ENCODE measurements at places on chromosomes 6 and 20.

GRCh38 chr20:59217794-59218280, 54.2 kb downstream of the ZNF831 start:
- DNase-seq = no peak

- DNase-seq = no peak
Observed at GRCh38 chr6:45148278-45148677, 179.9 kb upstream of the RUNX2 start.

GRCh38 chr6:31979238-31979898, 2.5 kb upstream of the C4A start:
- DNase-seq = no peak

- no peak for DNase-seq
Observed at GRCh38 chr6:38021029-38021428, 201.5 kb downstream of the ZFAND3 start.

- no peak for DNase-seq
Observed at GRCh38 chr6:73503027-73503772, 17.6 kb downstream of the EEF1A1 start.

DNA sequence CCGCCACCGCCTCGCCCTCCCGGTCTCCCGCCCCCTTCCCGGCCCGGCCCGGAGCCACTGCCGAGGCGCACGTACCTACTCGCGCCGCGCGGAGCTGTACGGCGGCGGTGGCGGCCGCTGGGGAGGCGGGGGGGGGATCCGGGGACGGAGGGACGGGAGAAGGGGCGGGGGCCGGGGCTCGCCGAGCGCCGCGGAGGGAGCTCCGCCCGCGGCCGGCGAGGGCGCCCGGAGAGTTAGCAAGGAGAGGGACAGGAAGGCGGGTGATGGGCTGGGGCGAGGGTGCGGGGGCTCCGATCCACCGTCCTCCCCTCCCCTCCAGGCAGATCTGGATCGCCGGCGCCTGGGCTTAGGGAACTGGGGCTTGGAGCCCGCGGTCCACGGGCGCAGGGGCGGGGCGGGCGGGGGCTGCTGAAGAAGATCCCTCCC, 548 bp upstream of the TMEM74B start:
- DNase-seq = no peak

GRCh38 chr6:87095087-87095509, at the start of gene CGA:
TSS of gene CGA (minus strand) at chr6:87095106. CDS start at chr6:87088200, 6,906 bp downstream.
- DNase-seq = no peak

DNA sequence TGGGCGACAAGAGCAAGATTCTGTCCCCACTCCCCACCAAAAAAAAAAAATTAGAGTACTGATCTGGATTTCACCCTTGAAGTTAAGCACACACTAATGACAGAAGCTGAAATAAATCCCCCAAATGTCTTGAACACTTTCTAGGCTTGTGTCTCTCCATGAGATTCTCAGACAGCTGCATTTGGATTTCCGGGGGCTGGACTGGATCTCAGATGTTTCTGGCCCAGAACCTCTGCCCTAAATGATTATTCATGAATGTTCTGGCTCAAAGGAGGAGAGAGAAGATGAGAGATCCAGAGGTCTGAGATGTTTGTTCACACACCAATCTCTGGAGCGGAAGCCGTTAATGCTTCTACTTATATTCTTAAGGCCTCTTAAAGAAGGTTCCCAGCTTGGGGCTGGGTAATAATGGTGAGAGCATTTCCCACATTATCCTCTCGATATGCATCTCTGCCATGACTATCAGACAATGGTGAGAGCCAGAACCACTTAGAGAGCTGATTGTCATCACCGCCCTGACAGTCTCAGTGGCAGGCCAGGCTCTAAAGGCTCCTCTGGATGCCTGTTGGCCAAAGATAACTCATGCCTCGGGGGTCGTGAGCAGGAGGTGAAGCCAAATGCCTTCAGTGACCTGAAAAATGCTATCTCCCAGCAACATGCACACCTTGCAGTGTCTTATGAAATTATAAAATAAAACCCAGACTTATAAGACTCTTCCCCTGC, 127.9 kb upstream of the AGPAT4 start:
- DNase-seq = no peak

- DNase-seq = no peak
Observed at GRCh38 chr6:107184435-107184834, 69.1 kb upstream of the BEND3 start.

- no peak for DNase-seq
Observed at GRCh38 chr6:35581633-35582032, 68.9 kb upstream of the TULP1 start.

GRCh38 chr20:21149344-21149743, 23.5 kb downstream of the KIZ start:
- no peak for DNase-seq

- DNase-seq = no peak
Observed at GRCh38 chr20:18258126-18258860, 30.0 kb upstream of the ZNF133 start.

- DNase-seq = no peak
Observed at GRCh38 chr6:128339635-128340450, 180.6 kb downstream of the PTPRK start.

DNA sequence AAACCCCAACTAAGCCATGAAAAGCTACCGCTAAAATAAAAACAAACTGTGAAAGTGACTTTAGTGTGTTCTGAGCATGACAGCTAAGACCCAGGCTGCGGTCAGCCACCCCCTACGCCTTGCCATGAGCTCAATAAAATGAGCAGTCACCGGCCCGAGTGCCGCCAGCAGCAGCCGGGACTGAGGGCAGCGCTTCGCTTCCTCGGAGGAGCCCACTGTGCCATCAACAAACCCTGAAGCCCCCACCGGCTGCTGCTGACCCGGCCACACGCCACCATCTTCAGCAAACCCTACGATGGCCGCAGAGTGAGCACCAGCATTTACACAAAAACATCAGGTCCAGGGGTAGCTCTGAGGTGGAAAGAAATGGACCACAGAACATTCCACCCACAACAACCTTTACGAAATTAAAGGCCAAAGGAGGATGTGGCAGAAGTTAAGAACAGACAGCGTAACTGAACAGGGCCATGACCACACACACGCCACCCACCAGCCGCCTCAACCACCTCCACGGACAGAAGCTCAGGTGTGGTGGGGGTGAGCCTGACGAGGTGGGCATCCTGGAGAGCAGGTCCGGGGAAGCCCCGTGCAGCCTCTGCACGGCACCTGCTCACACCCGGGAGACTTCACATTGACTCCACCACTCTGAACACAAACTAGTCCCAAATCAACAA, 67.0 kb downstream of the THBS2 start:
- DNase-seq = no peak

DNA sequence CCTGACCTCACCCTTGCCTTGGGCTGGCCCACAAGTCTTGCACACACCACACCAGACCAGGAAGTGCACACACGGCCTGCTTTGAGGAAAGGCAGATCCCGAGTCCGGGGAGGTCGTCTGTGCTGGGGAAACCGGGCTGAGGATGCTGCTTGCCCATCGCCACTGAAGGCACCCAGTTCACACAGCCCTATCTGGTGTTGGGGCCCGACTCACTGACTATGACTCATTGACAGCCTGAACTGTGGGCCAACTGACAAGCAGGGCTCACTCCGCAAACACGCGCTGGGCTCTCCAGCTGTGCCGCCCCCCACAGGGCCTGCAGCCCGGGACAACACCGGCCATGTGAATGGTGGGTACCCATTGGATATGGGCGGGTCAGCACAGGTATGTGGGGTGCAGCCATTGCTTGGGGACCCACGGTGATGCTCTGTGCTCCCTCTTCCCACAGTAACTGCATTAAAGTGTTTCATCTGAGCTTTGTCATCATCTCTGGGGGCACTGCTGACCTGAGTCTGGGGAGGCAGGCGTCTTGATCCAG, 1.6 kb downstream of the SAMD10 start:
- DNase-seq = no peak

GRCh38 chr20:13953227-13953626, 37.2 kb downstream of the SEL1L2 start:
- no peak for DNase-seq

DNA sequence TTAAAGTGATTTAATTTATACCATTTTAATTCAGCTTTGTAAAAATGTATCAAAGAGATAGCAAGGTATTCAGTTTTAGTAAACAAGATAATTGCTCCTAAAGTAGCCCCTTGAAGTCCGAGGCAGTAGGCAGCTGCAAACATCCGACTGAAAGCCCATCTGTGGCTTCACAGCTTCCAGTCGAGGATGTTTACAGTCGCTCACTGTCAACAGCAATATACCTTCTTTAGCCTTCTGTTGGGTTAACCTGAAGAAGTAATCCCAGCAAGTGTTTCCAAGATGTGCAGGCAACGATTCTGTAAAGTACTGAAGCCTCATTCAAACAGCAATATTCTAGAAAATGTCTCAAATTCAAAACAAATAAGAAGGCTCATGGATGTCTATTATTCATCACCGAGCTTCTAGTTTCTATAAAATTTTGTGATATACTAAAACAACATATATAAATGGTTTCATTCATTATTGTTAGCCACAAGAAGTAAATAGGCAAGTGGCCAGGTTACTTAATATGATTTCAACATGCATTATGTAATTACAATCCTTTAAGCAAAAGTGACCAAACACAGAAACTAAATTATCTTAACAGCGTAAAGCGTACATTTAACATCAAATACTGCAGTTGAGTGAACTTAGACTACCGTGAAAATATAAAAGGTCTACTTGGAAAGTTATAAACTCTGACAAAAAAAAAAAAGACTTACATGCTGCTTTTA, 115.0 kb downstream of the OGFRL1 start:
- no peak for DNase-seq

DNA sequence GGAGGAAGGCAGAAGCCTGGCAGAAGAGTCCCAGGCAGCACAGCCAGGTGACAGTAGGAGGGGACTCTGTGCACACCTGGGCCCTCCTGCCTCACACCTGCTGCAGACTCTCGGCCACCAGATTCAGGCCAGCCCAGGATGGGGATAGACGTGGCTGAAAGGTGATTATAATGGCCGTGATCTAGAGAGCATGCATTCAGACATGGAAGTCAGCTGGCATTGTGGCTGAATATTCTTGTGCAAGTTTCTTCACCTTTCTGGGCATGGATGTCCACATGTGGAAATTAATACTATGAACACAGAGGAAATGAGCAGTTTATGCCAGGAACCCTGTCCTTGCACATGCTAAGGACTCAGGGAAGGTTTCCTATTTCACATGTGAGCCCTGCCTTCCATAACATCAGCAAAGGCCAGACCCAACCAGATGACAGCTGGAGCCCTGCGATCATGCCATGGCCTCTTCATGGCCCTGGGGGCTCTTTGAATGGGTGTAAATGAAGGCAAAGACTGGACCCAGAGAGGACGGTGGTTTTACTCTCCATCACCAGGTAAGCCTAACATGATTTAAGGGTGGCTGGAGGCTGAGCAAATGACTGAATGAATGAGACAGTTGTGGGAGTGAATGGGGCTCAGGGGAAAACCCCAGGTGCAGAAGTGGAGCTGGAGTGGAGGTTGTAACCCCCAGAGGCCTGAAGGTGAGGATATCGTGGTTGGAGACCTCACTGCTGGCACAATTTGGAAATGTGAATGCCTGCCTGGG, 2.7 kb upstream of the RAET1L start:
- no peak for DNase-seq

DNA sequence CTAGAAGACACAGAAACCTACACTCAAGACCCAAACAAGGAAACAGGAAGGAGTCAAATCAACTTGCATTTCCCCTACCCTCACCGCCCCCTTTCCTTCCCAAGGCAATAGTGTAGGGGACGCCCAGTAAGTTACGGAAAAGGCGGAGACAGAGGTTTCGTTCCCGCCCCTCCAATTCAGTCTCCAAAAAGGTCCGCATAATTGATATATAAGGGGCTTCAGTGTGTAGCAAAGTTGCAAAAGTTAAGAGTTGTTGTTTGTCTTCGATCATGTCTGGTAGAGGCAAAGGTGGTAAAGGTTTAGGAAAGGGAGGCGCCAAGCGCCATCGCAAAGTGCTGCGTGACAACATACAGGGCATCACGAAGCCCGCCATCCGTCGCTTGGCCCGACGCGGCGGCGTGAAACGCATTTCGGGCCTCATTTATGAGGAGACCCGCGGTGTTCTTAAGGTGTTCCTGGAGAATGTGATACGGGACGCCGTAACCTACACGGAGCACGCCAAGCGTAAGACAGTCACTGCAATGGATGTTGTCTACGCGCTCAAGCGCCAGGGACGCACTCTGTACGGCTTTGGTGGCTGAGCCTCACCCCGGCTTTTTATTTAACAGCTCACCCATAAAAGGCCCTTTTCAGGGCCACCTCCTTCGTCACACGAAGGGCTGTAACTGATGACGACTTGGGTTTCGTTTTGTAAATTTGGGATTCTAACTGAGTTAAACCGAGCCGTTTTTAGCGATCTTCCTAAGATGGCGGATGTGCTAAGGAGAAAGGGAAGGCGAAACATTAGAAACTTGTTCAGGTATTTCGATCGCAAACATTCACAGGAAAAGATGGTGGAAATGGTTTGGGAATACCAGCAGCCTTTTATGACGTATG, 124.6 kb upstream of the BTN3A2 start:
- DNase-seq = peak; percentile 45

DNA sequence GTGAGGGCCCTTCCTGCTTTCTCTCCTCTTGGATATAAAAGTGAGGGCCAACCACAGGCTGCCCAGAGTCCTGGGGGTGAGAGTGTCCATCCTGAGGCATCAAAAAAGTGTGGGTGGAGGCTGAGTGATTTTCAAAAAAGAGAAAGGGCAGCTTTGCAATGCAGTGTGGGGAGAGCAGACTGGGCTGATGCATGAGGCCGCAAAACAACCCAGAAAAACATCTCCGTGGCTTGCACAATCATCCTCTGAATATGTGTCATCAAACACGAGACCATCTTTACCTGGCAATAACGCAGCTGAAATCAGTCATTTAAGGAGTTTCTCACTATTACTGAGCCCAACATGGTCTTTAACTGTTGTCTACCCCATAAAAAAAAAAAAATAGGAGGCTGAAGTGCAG, 191.2 kb upstream of the SOX4 start:
- DNase-seq = no peak

GRCh38 chr6:142531727-142532126, 229.9 kb downstream of the ADGRG6 start:
- no peak for DNase-seq

DNA sequence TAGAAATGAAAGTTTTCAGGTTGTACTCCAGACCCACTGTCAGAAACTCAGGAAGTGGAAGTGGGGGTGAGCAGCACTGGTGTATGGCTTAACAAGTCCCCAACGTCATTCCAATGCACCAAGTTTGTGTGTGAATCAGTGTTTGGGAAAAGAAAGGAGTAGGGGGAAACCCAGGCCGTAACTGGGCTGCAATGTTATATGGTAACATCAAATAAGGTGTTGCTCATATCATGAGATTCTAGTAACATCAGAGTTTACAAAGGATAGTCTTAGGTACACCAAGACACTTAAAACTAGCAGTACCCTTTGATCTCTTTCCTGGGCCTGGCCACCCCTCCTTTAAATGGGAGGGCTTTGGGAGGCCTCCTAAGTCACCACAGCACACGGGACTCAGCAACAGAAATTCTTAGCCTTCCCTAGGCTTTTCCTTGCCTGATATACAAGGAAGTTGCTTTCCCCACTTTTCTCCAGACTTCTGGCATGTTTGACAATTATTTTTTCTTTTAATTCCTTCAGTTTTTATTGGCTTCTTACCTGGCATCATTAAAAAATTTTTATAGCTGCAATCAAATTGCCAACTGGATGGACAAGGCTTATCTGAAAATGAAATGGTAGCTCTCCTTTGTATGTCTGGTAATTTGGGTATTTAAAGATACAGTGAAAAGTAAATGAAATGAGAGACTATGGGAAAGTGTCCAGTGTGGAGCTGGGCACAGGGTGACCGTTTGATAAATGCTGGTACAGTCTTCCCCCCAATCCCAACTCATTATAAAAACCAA, 15.1 kb downstream of the E2F3 start:
- no peak for DNase-seq

GRCh38 chr6:106974999-106975737, 639 bp upstream of the CD24 start:
- peak; percentile 15 for DNase-seq

Measured in CD4-positive, alpha-beta T cell (primary cell).